NCI-H526 (cell line): ENCODE measurements at places on chromosomes 16 and 17.
A peak's percentile ranks its signal among the peaks of the same experiment; 100 is the strongest.

DNA sequence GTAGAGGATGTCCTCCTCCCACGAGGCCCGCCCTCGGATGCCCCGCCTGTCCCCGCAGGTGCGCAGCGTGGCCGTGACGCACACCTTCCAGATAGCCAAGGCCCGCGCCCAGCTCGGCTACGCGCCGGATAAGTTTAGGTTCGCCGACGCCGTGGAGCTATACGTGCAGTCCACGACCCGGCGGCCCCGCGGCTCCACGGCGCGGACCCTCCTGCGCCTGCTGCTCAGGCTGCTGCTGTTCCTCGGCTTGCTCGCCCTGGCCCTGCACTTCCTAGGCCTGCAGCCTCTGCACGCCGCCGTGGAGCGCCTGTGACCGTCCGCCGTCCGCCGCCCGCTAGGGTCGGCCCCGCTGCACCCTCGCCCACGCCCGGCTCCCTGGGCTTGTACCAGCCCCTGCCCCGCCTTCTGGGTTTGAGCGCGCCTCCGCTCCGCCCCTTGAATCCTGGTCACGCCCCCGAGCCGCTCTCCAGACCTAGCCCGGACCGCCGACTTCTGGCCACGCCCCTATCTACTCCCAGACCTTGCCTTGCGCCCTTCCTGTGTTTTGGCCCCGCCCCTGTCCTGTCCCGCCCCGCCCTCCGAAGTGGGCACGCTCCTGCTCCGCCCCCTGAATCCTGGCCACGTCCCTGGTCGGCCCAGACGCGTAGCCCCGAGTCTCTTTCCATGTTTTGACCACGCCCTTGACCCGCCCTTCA, 15.8 kb upstream of the EEF2K start:
- DNase-seq = peak; percentile 100

DNA sequence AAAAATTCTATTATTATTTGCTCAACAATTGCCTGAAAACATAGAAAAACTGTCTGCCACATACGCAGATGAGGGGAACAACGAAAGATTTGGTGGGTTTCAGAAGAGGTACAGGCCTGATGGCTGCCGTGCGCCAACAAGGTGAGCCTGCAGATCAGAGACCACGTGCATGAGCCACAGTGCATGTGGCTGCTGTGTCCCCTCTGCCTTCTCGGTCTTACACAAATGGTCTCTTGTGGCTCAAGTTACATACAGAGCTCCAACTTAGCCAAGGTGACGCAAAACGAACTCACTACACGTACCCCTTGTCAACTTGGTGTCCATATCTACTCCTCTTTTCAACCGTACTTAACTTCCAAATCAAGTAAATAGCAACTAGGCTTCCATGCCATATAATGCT, 82.3 kb downstream of the ADCY9 start:
- no peak for DNase-seq

DNA sequence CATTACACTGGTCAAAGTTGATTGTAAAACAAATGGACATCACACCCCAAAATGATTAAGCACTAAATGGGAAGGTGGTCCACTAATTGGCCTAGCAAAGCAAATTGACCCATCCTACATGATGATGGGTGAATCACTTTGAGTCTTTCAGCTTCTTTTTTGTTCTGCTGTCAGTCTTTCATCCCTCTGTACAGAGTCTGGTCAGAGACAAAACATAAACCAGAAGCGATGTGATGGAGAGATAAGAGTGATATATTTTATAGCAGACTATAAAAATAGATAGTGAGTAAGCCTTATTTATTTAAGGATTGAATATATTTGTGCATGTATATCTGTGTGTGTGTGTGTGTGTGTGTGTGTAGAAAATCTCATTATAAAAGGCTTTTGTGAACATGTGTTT, 618.4 kb upstream of the SOX9 start:
- no peak for DNase-seq

- no peak for DNase-seq
These were observed 199.8 kb upstream of the WSCD1 start for GRCh38 chr17:5870231-5870953.

- no peak for DNase-seq
These were observed 34.2 kb upstream of the NOS2 start for GRCh38 chr17:27834571-27834970.

DNA sequence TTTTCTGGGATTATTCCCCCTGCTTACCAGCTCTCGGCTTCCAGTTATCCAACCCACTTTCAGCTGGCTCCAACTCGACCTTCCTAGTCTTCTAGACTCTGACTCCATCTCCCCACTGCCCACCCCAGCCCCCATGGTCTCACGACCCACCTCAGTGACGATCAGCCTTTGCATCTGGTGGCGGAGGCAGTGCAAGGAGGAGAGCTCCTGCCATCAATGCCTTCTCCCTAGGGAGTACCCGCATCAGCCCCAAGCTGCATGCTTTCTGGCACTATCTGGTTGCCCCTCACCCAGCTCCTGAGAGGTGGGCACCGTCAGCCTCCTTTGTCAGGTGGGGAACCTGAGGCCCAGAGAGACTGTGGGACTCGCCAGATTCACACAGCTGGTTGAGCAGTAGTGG, 72.6 kb upstream of the RPL38 start:
- no peak for DNase-seq

DNA sequence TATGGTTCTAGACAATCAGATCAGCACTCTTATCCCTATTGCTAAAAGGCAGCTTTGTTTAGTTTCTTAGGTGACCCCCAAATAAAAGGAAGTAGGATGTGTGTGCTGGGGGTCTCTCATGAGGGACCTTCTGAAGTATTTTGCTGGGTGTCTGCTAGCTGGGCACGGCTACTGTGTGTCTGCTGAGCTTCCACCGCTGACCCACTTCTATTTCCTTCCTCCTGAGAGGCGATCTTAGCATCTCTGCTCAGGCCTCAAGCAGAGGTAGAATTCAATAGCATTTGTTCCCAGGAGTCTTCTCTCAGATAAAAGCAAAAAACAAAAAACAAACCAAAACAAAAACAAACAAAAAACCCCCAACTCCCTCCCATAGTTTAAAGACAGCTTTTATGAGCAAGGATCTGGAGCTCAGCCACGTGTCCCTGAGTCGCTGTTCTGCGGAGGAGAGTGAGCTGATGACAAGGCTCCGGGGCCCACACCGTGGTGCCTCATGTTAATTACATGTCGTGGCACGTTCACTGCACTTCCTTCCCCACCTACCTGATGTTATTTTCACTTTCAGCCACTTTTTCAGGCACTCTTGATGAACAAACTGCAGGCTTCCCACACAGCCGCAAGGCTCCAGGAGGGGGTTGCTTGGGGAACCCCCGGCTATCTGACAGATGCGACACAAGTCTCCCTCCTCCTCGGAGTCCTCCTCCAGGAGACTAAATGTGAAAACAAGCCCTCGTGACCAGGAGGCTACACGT, 83.5 kb downstream of the MARCHF10 start:
- DNase-seq = no peak

GRCh38 chr17:33785281-33785680, 469.8 kb upstream of the CCL2 start:
- no peak for DNase-seq

DNA sequence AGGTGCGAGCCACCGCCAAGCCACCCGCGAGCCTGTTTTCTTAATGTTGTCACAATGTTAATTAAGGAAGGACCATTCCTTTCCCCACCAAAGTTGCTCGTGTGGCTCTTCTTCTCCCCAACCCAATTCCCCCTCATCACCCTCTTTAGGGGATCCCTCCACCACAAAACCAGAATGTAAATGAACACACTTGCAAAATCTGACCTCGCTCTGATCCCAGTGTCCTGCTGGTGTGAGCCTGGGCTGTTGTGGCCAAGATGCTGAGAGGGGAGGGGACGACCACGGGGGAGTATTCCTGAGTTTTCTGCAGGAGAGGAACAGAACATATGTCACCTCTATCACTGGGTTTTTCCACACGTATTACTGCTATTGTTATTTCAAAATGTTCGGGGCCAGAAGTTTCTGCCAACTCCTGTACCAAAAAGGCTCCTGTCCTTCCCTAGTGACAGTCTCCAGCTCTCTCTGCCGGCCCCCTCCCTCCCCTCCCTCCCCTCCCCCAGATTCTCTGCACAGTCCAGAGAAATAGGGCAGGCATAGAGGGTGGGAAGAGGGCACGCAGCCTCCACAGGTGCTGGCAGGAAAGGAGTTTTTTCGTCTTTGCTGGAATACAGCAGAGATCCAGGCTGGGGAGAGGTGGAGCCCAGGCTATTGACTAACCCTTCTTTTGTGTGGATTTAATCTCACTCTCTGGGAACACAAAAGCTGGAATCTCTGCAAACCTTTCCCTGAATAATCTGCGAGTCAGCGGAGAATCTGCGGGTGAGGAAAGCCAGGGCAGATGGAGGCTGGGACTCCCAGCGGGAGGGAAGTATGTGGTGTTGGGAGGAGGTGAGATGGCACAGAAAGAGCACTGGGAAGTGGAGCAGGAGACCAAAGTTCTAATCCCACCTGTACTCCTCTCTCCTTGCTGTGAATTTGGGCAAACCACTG, 4.5 kb upstream of the CA4 start:
- DNase-seq = no peak

DNA sequence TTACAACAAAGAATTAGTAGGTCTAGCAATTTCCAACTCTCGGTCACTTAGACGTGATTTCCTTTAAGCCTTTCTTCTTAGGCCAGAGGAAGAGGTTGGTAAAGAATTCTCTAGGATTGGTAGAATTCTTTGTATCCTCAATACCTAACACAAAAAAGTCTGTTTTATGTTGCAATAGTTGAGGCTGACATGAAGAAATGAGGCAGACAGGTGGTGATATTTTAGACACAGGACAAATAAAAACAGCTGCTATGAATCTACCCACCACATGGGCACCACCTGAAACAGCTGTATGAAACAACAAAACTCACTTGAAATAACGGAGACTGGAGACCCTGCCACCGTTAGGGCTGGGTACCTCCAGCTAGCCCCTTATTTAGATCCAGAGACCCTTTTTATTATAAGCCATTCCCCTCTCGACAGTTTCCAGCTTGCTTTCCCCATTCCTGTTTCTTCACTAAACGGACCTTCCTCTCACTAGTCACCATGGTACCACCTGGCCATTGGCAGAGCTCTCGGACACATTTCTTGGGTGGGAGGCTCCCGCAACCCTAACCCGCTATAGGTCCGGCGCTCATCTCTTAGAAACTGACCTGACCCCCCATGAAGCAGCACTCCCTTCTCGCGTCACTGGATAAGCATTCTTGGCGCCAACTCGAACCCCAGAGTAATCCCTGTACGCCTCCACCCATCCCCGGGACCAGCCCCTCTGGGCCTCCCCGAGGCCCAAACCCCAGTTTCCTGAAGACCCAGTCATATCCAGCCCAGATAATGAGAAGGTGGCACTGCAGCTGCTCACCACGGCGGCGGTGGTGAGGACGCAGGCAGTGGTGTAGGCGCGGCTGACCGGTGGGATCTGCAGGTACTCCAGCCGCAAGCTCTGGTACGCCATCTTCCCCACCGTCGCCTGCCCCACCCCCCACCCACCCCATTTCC, at the start of gene DERL2:
TSS of gene DERL2 (minus strand) at position 909 of the 936 bp plus-strand sequence. CDS start at position 892, 17 bp downstream.
- DNase-seq = no peak

- no peak for DNase-seq
These were observed 60.8 kb downstream of the WDR45B start for GRCh38 chr17:82587234-82588086.

DNA sequence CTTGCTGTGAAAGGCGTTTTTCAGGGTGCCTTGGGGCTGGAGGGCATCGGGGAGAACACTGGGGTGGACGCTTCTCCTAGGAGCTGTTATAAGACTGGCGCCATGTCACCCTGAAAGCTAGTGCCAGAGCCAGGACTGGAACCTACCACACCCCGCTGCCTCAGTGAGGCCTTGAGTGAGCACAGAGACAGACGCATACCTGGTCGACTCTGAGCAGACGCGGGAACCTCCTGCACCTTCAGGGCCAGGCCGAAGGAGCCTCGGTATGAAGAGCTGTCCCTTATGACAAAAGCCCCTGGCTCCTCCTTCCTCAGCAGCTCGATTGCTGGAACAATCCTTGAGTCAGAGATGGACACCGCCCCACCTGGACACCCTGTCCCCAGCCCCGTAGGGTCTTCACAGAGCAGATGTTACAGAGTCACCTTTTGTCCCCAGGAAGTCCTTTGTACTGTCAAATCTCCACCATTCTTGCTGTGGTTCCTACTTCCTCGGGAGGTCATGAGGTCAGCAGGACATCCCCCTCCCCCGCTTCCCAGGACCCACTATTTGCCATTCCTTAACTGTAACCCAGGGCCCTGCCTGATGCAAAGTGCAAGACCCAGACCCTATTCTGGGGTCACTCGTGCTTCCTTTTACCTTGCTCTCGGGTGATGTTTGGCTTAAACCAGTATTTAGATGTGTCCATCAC, 17.0 kb downstream of the TNS4 start:
- DNase-seq = no peak

DNA sequence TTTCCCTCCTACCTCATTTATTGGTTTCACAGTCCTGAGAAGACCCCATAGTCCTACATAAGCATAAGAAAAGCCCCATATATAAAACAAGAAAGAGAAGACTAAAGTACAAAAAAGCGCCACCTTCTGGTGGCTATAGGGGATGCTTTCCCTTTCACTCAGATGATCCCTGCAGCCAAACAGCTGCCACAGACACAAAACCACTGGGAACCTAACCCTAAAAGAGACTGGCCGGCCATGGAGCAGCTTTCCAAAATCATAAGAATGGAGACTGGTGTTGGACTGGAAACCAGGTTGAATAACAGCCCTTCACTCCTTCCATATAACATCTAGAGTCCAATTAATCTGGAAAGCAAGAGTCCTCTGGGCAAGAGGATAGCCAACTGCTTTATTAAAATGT, 11.4 kb downstream of the DYNC1LI2 start:
- no peak for DNase-seq

- DNase-seq = no peak
These were observed 205.6 kb downstream of the SPECC1 start for GRCh38 chr17:20214794-20215193.

GRCh38 chr16:57977418-57978069, 6.6 kb upstream of the CNGB1 start:
- DNase-seq = peak; percentile 4
